Placental pericyte (primary cell): ENCODE measurements at places on chromosomes 7 and 10. TPM values are rescaled to one million over a fixed set of nuclear protein-coding genes. Genes with fewer than 3 reads are reported as not detected.

RBP4 gene
- total RNA-seq = 0.22 TPM in 1 of 2 replicates, not detected in the other

PON1 gene
- not detected in 2 replicates for total RNA-seq

PRTFDC1 gene
- 11.8 and 15.6 TPM in 2 replicates for total RNA-seq

RNF32 gene
- 0.14 and 0.66 TPM in 2 replicates for total RNA-seq

ST8SIA6 gene
- 0.14 TPM in 1 of 2 replicates, not detected in the other for total RNA-seq

MMD2 gene
- not detected in 2 replicates for total RNA-seq

ZNF37A gene
- 8.8 and 12.7 TPM in 2 replicates for total RNA-seq

MEST gene
- total RNA-seq = 97.6 and 860 TPM in 2 replicates

DOCK4 gene
- total RNA-seq = 12.5 and 83.2 TPM in 2 replicates

ENTPD1 gene
- 1.1 TPM in 1 of 2 replicates, not detected in the other for total RNA-seq

FKBP9 gene
- total RNA-seq = 209 and 351 TPM in 2 replicates
